Right renal cortex interstitium (tissue), 3 donors: ENCODE measurements at places on chromosomes 7 and 10.

- DNase-seq, result no peak
Measured at GRCh38 chr7:5767066-5767465, 14.4 kb downstream of the RNF216 start.

DNA sequence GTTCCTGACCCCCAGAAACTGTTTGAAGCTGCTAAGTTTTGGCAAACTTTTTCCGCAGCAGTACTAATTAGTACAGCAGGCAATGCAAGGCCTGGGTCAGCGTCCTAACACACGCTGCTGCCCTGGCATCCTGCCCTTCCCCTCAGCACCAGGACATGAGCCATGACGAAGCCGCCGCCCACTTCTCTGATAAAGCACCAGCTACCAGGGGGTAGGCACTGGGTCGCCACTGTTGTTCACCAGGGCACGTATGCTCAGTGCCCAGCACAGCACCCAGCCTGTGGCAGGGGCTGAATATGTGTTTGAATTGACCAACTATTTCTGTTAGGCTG, 59.5 kb downstream of the CHST15 start:
- DNase-seq, result no peak

DNA sequence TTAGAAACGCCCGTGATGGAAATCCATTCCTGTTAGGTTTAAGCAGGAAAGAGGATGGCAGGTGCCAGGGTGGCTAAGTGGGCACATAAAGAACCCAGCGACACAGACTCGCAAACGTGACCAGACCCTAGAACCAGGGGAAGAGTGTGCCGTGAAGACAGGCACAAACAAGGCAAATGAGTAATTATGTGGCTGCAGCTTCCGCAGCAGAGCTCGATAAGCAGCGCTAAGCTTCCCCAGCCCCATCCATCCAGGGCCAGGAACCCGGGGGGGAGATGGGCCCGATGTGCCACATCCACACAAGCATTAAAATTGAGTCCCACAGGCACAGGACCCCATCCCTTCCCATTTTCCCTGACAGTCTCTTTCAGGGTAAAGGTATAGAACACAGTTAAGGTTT, 14.0 kb upstream of the ZFAND2A start:
- no peak for DNase-seq

DNA sequence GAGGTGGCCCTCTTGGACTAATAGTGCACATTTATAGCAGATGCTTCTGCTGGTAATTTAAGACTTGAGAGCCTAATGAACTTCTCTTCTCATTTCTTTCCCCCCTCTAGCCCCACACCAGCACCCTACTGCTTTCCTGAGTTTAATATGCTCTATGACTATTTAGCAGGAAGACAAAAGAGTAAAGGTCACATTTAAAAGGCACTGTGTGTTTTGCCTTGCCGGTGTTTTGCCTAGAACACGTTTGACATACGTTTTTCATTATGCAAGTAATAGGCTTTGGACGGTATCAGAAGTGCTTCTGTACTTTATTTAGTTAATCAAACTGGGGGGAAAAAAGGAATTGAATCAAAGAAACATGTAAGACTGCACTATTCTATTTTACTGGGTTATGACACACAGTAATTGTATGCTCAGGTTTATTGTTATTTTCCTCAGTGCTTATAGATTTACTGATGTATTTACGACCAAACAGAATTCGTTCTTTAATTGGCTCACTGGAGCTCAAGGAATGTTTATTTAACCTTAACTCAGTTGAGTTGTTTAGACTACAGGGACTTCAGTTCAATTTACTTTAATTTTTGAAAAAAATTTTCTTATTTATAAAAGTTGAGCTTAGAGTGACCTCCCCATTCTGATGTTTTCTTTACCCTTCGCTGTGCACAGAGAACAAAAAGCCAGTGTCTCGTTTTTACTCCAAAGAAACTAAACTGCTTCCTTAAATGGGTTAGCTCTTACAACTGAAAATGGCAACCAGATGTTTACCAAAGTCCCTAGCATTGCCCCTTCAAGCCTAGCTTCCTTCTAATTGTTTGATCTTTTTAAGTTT, 35.4 kb downstream of the CPED1 start:
- DNase-seq, result no peak

DNA sequence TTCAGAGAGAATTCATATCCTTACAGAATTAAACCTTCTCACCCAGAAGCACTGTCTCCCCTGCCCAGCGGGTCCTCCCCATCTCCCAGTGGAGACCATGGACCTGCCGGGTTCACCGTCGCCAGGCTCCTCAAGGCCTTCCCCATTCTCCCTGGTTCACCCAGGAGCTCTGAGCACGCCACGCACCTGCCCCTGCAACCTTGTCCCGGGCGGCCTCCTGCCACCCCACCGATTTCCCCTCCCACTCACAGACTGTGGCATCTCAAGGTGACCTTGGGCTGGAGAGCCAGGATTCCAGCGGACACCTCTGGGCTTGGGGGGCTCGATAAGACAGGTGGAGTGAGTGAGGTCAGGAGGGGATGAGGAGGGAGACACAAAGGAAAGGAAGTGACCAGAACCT, 135.3 kb downstream of the PTPRN2 start:
- DNase-seq, result no peak

DNA sequence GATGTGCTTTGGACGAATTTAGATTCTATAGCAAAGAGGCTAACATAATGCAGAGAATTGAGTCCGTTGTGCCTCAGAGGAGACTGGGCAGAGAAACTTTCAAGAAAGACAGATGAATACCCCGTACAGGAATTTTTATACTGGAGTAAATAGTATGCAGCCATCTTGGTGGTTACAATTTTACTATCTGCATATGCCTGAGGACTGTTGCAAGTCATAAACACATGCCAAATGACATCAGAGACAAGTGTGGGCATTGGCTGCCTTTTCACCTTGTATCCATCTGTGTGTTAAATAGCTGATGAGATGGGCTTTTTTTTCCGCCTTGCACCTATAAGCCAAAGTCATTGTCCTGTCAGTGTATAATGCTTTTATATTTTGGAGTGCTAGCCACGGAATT, 267.5 kb upstream of the SP4 start:
- no peak for DNase-seq

DNA sequence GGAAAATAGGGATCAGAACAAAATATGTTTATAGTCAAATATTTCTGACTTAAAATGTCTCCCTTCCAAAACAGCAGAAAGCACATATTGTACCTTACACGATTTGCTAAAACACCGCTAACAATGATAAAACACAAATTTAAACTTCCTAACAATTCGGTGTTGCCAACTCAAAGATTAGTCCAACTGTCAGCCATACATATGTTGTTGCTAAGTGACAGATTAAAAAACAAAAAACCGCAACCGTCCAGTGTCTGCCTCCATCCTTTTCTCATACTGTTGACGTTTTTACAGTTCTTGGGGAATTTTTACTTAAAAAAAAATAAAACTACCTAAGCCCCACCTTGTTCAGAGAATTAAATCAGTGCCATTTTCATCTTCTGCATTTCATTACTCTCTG, 118.0 kb downstream of the RAB11FIP2 start:
- DNase-seq, result no peak

GRCh38 chr10:119575506-119575905, 21.3 kb downstream of the TIAL1 start:
- no peak for DNase-seq

DNA sequence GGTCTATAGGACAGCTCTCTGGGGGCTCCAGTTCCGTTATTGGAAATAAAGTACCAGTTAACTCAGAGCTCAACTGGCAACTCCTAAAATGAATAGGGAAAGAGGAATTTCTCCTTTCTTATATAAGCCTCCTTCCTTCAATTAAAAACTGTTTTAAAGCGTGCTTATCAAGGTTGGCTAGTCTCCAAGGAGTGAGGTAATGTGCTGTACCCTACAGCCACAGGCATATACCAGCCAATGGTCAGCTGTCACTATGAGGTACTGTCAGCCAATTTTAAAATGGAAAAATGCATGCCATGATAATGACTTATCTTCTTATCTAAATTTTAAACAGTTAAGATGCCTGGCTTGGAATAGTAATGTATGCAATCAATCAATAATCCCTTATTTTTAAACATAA, 76.2 kb downstream of the PLCE1 start:
- DNase-seq, result no peak

GRCh38 chr10:3477683-3478082, 305.1 kb upstream of the PITRM1 start:
- DNase-seq, result no peak

DNA sequence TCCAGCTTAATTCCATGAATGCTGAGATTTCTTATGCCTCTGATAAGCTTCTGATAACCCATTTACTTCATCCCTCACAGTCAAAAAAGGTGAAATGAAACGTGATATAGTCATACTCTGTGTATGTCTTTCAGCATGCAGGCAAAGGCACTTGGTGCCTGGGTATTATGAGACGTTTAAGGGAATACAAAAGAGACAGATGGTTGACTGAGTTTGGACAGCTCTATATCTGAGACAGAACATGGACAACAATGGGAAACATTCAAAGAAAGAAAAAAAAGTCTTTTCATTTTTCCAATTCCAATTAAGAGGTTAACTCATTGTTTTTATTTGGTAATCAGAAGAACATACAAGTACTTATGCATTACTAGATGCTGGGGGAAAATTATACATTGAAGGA, 96.2 kb downstream of the PPP1R17 start:
- no peak for DNase-seq
